ENCODE measurements at places on chromosomes 13 and 19.
A peak's percentile ranks its signal among the peaks of the same experiment; 100 is the strongest.

GRCh38 chr19:37907735-37908455, 887 bp downstream of the SIPA1L3 start:
- no peaks in the 10 kb centered on the region for H3K27me3 ChIP-seq
- peak overlapping the region; percentile 89 for H3K4me3 ChIP-seq
- H3K4me1 ChIP-seq: peaks cover 13% of the 10 kb centered on the region
- H3K36me3 ChIP-seq: no peaks in the 10 kb centered on the region
- DNase-seq: no peak

- no peak overlapping the region for H3K4me3 ChIP-seq
- H3K27ac ChIP-seq: no peak overlapping the region
- no peak for DNase-seq
These were observed 14.7 kb downstream of the LACC1 start for GRCh38 chr13:43894438-43894837.

DNA sequence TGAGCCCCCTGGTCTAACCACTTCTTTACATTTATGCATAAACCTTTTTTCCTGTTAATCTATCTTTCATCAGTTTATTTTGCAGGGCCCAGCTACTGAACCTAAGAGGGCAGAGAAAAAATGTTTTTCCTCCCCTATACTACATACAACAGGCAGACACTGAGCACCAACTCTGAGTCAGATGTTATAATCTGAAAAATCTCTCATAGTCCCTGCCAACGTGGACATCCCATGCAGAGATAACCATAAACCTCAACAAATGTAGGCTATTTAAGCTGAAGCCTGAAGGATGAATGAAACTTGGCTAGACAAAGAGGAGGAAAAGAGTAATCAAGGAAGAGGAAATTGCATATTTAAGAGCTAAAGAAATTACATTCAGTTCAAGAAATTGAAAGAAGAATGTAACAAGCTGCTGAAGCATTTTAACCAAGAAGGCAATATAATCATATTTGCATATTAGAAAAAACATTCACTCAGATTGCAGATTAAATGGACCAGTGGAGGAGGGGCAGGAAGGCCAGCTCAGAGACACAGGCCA, 2.6 kb downstream of the NEK3 start:
- H3K36me3 ChIP-seq: no peaks in the 10 kb centered on the region
- peaks cover 49% of the 10 kb centered on the region for H3K4me1 ChIP-seq
- no peak overlapping the region for H3K4me3 ChIP-seq
- H3K27me3 ChIP-seq: no peaks in the 10 kb centered on the region

GRCh38 chr13:25468325-25469168, 96.8 kb downstream of the ATP8A2 start:
- no peaks in the 10 kb centered on the region for H3K27me3 ChIP-seq
- no peaks in the 10 kb centered on the region for H3K4me1 ChIP-seq
- no peak overlapping the region for H3K4me3 ChIP-seq

- no peak overlapping the region for H3K27ac ChIP-seq
- no peaks in the 10 kb centered on the region for H3K4me1 ChIP-seq
- no peak overlapping the region for H3K4me3 ChIP-seq
- H3K27me3 ChIP-seq: no peaks in the 10 kb centered on the region
- DNase-seq: no peak
These were observed 222.2 kb downstream of the MYO16 start for GRCh38 chr13:108851660-108852059.

DNA sequence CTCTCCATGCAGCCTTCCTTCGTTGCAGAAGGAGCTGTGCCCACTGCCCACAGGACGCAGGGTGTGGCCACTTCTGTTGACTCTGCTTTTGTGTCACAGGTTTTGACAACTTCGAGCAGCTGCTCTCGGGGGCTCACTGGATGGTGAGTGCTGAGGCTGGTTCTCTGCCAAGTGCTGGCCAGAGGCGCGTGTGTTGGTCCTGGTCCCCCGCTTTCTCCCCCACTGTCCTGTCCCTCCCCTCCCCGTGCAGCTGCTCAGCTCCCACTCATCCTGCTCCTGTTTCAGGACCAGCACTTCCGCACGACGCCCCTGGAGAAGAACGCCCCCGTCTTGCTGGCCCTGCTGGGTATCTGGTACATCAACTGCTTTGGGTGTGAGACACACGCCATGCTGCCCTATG, 10.6 kb upstream of the PDCD2L start:
- no peak overlapping the region for H3K4me3 ChIP-seq
- H3K27ac ChIP-seq: no peak overlapping the region
- H3K27me3 ChIP-seq: no peaks in the 10 kb centered on the region
- H3K36me3 ChIP-seq: no peaks in the 10 kb centered on the region
- no peak for DNase-seq

GRCh38 chr13:48281556-48281955, 22.0 kb upstream of the RB1 start:
- H3K4me1 ChIP-seq: no peaks in the 10 kb centered on the region
- no peak overlapping the region for H3K27ac ChIP-seq
- no peak for DNase-seq
- no peaks in the 10 kb centered on the region for H3K27me3 ChIP-seq
